Activated CD8-positive, alpha-beta T cell treated with anti-CD3 and anti-CD28 coated beads for 36 hours (primary cell): ENCODE measurements at places on chromosomes 4 and X. TPM values are rescaled to one million over a fixed set of nuclear protein-coding genes. Genes with fewer than 3 reads are reported as not detected.

- H3K27ac ChIP-seq: no peak overlapping the region
- peaks cover 28% of the 10 kb centered on the region for H3K4me1 ChIP-seq
- no peaks in the 10 kb centered on the region for H3K36me3 ChIP-seq
- H3K4me3 ChIP-seq: no peak overlapping the region
- H3K27me3 ChIP-seq: no peaks in the 10 kb centered on the region
- no peak for DNase-seq
These were observed 12.0 kb upstream of the TNIP2 start for GRCh38 chr4:2768124-2768523.

DNA sequence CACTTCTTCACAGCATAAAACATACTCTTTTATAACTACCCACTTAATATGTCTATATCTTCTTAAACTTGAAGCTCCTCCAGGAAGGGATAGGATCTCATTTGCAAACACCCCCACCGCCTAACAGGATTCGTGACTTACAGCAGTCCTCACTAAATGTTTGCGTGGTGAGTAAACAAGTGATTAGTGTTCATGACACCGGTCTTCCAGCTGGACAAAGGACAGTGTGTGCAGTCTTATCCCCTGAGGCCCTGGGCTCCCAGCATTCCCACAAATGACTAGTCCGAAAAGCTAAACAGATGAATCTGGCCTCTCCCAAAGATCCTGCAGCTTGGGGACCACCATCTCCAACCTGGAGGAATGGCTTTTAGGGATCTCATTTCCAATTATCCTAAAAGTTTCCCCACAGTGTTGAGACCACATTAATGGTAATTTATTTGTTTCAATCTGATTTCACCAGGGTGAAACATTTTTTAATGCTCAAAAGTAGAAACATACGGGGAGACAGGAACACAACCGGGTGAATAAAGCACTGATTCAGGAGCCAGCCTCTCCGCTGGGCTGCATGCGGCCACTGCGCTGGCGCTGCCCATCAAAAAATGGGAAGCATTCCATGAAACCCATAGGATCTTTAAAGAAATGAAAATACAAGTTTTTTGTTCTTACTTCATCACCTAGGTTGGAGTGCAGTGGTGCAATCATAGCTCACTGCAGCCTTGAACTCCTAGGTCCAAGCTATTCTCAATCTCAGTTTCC, 69.2 kb downstream of the HADH start:
- H3K36me3 ChIP-seq: peaks cover 38% of the 10 kb centered on the region
- no peak for DNase-seq
- no peaks in the 10 kb centered on the region for H3K27me3 ChIP-seq
- peak overlapping the region; percentile 55 for H3K27ac ChIP-seq
- no peak overlapping the region for H3K4me3 ChIP-seq

- no peak overlapping the region for H3K4me3 ChIP-seq
- H3K27me3 ChIP-seq: peaks cover 18% of the 10 kb centered on the region
- no peak for DNase-seq
- H3K4me1 ChIP-seq: no peaks in the 10 kb centered on the region
These were observed 7.1 kb downstream of the NHSL2 start for GRCh38 chrX:71917621-71918343.

DNA sequence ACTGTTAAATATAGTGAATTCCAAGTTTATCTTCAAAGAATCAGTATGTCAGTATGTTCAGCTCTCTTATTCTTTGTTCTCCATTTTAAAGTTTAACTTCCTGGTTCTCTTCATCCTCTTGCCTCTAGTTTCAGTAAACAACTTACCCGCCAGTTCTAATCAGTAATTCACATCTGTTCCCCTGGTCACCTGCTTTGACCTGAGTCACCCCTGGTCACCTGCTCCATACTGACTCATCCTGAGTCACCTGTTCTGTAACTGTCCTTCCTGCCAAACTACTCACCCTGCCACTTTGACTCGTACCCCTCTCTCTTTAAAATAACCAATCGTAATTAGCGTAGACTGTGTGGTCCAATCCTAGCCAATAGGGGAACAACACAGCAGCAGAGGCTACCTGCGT, 992.7 kb upstream of the HS3ST1 start:
- no peak overlapping the region for H3K27ac ChIP-seq
- H3K4me3 ChIP-seq: no peak overlapping the region
- no peaks in the 10 kb centered on the region for H3K4me1 ChIP-seq
- H3K27me3 ChIP-seq: no peaks in the 10 kb centered on the region
- no peak for DNase-seq
- no peaks in the 10 kb centered on the region for H3K36me3 ChIP-seq

DNA sequence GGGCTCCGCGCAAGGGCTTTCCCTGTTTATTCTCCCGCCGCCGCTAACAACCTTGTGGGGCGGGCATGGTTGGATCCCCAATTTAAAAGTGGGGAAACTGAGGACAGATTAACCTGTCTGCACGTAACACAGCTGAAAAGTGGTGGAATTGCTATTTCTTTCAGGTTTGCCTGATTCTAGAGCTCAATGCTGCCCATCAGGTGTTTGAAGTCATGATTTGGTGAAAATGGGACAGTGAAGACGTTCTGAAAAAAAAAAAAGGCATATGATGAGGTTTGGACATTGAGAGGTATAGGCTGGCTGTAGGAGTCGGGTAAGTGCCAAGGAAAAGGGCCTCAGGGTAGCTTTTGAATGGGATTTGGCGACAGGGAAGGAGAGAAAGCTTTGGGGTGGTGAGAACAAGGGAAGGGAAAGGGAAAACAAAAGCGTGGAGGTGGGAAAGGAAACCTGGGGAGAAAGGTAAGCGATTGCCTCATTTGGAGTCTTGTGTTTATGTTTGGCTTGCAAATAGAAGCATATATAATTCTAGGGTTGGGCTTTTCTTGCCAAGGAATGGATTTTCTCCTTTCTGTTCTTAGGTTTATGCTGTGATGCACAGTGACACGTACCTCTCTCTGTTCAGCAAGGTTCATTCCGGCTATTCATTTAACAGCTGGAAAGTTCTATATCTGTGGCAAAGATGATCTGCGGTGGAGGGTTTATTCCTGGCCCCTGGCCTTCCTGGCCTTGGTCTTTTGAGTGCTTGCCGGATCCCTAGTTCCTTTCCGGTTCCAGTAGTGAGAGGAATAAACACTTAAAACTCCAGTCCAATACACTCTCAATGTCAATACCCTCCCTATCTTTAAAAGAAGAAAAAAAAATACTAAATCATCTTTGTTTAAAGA, 2.4 kb upstream of the STIM2 start:
- H3K27ac ChIP-seq: peak overlapping the region; percentile 89
- H3K27me3 ChIP-seq: no peaks in the 10 kb centered on the region
- H3K4me1 ChIP-seq: peaks cover 32% of the 10 kb centered on the region
- no peak for DNase-seq

GRCh38 chr4:48752246-48752645, 27.8 kb downstream of the FRYL start:
- H3K27ac ChIP-seq: no peak overlapping the region
- no peak overlapping the region for H3K4me3 ChIP-seq
- H3K27me3 ChIP-seq: no peaks in the 10 kb centered on the region
- peaks cover 72% of the 10 kb centered on the region for H3K4me1 ChIP-seq

GRCh38 chr4:46274717-46275116, 115.2 kb downstream of the GABRA2 start:
- H3K27me3 ChIP-seq: no peaks in the 10 kb centered on the region
- DNase-seq: no peak
- no peaks in the 10 kb centered on the region for H3K4me1 ChIP-seq
- no peak overlapping the region for H3K27ac ChIP-seq
- H3K36me3 ChIP-seq: no peaks in the 10 kb centered on the region

GRCh38 chrX:46169808-46170207, 375.4 kb downstream of the ZNF674 start:
- no peak for DNase-seq
- H3K4me3 ChIP-seq: no peak overlapping the region
- no peaks in the 10 kb centered on the region for H3K36me3 ChIP-seq
- H3K27ac ChIP-seq: no peak overlapping the region
- no peaks in the 10 kb centered on the region for H3K27me3 ChIP-seq

GRCh38 chrX:44306356-44306755, 37.1 kb downstream of the EFHC2 start:
- no peaks in the 10 kb centered on the region for H3K4me1 ChIP-seq
- H3K36me3 ChIP-seq: no peaks in the 10 kb centered on the region
- no peak overlapping the region for H3K4me3 ChIP-seq
- no peaks in the 10 kb centered on the region for H3K27me3 ChIP-seq
- DNase-seq: no peak

DNA sequence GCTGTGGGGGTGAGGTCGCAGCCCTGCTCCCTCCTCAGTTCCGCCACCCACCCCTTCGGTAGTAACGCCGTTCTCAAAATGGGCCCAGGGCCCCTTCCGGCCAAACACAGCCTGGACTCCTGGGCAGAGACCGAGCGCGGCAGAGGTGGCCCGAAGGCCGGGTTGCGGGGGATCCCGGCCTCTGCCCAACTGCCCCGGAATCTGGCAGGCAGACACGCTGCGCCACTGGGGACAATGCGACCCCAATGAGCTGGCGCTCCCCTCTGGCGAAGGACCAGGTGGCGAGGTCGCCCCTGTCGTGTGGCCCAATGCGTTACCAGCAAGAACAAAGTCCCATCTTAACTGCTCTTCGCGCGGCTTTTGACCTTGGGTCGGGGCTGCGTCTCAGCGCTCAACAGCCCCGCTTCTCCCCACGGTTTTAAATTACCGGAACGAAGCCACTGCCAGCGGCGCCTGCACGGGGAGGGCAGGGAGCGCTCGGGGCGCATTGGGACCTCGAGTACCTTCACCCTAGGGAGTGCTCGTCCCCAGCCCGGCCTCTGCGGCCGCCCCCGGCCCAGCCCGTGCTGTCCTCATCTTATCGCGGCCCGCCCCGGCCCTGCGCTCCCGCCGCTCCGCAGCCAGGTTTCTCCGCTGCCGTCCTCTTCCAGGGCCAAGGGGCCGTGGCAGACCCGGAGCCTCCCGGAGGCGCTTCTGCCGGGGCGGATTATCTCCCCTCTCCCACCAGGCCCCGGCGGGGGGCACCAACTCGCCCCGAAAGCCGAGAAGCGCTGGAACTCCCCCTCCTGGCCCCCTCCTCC, 22.2 kb upstream of the HMX1 start:
- no peaks in the 10 kb centered on the region for H3K36me3 ChIP-seq
- H3K27me3 ChIP-seq: peaks cover 42% of the 10 kb centered on the region
- H3K27ac ChIP-seq: no peak overlapping the region
- no peak for DNase-seq
- H3K4me3 ChIP-seq: no peak overlapping the region

Gene ARAP2
- total RNA-seq: 30.0 TPM

Gene PWWP3B
- not detected for total RNA-seq

Gene UPF3B
- 16.0 TPM for total RNA-seq

Gene MAML3
- 2.4 TPM for total RNA-seq

Gene PAGE2
- not detected for total RNA-seq

Gene APELA
- not detected for total RNA-seq
